Adipocyte (in vitro differentiated cells): ENCODE measurements at places on chromosomes 3 and 15.

DNA sequence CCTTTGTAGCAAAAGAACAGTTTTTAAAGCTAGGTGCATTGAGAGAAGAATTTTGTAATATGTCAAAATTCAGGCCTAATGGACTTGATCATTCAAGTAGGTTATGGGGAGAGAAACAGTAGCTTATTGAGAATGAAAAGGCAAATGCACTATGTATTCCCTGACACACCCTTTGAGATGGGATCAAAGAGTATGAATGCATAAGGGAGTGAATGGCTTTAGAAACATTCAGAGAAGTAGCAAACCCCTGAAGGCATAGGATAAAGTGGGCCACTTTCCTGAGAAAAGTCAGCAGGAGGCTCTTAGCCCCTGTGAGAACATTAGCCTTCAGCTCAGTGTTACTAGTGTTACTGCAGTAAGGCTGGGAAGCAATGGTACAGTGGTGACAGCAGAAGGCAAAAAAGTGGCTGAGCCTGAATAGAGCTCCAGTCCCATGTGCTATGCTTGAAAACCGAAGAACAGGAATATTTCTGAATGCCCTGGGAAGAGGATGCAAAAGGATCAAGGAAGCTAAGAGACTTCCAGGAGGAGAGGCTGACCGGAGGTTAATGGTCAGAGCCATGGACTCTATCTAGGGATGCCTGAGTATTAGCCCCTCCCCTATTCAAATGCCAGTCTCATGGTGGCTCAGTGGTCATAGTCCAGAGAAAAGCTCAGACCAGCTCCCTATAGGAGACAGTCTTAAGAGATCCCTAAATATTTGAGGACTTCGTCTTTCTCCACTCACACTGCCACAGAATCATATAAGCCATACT is 218.2 kb upstream of the SGO1 start:
- no peak for DNase-seq

DNA sequence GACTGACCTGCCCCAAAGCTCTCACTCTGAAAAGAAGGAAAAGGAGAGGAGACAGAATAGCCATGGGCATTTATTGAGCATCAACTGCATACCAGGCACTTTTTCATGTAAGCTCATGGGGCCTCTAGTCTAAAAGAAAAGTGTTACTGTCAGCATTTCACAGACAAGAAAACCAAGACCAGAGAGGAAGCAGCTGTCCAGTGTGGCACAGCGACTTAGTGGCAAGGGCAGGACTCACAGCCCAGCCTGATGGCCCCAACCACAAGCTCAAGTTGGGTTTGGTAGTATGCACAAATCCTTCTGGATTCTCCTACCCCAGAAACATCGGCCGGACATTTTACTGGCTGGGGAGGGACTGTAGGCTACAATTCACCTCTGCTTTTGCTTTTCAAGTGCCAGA is 5.8 kb downstream of the EFCC1 start:
- no peak for DNase-seq

GRCh38 chr3:44208568-44208967 is 33.1 kb upstream of the TOPAZ1 start:
- no peak for DNase-seq

GRCh38 chr15:51447855-51448621 is 106.6 kb downstream of the GLDN start:
- no peak for DNase-seq

DNA sequence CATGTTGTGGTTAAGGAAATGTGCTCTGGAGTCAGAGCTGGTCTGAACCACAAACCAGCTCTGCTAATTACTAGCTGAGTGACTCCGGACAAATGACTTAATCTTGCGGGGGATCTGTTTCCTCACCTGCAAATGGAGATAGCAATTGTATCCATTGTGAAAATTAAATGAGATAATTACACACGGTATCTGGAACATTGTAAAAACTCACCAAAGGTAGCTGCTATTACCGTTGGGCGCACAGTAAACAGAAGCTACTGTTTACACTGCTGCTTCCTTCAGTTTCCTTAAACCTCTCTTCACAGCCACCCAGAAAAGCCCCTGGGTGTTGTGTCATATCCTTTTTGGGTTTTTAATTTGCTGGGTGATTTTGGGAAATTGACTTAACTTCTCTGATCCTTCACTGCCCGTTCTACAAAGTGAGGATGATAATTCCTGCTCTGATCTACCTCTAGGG is 107.8 kb downstream of the MEGF11 start:
- DNase-seq, result no peak

- DNase-seq, result no peak
Measured at GRCh38 chr3:359672-360071, 163.1 kb downstream of the CHL1 start.

DNA sequence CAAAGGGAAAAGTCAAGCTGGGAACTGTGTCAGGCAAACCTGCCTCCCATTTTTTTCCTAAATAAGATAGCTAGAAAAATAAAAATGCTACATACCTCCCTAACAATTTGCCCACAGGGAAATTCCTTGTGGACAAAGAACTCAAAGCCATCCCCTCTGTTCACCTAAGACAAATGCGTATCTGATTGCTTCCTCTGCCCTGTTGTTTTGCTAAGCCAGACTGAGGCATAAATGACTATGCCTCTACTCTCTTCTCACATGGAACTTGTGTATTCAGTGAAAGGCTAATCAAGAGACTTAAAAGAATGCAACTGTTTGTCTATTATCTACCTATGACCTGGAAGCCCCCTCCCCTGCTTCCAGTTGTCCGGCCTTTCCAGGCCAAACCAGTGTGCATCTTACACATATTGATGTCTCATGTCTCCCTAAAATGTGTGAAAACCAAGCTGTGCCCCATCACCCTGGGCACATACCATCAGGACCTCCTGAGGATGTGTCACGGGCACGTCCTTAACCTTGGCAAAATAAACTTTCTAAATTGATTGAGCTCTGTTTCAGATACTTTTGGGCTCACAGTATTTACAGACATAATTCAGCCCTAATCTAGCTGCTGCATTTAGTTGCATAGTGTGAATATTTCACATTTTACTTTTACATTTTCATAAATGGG is 15.8 kb downstream of the CHD2 start:
- DNase-seq, result no peak

DNA sequence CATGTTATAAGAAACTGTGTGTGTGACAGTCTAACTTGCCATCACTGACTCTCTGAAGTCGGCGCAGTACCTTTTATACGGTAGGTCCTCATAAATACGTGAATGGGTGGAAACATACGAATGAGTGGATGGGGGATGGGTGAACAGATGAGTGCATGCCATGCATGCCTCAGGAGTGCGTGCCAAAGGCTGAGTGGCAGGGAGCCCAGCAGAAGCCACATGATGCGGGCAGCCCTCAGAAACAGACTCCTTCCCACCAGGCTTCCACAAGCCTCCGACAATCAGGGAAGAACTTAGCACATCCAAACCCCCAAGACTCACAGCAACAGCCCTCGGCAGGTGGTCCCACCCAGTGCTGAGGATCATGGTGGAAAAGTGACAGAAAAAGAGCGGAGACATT is 16.7 kb downstream of the HCN4 start:
- DNase-seq, result no peak

- DNase-seq, result no peak
Measured at GRCh38 chr3:156764751-156765150, 61.4 kb upstream of the LEKR1 start.

DNA sequence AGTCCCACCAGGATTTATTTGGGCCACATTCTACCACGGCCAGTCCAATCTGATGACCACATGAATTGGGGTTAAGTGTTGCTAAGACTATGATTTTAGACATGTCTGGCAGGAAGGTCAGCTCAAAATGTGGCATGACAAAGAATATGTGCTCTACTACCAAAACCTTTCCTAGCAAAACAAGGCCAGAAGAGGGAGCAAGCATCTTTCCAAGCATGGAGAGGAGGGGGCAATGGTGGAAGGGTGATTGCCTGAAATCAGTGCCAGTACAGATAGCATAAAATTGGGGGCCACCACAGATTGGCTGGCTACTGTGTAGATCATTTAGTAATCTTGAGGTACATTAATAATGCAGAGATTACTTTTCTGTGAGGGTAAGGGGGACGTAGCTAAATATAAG is 43.2 kb downstream of the TMEM39A start:
- no peak for DNase-seq

DNA sequence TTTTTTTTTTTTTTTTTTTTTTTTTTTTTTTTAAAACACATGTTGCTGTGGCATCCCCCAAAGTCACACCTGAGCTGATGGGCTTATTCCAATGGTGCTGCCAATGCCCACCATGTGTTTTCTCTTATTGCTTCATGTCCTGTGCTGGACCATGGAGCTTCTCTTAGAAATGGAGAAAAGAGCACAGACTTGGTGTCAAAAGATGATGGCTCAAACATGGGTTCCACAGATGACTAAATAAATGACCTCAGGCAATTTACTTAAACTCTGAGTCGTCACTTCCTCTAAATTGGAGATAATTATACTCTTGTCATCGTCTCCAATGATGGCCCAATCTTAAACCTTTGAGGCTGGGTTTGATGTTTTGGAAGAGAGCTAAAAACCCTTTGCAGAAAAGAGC is 28.1 kb downstream of the CHST2 start:
- DNase-seq, result no peak

DNA sequence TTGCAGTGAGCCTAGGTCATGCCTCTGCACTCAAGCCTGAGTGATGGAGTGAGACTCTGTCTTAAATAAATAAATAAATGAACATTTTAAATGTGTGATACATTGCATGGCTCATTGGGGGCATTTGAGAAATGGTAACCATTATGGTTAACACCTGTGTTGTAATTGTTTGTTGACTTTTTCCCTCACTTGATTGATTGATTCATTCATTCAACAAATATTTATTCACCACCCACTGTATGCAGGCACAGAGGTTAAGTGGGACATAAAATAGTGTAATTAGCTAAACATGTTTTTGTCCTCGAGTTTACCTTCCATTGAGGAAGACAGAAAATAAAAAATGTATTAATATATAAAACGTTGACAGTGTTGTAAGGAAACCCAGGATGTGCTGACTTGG is 127.1 kb upstream of the ANKRD28 start:
- DNase-seq, result no peak

GRCh38 chr3:187572441-187572840 is 97.8 kb downstream of the SST start:
- DNase-seq, result peak; percentile 9

DNA sequence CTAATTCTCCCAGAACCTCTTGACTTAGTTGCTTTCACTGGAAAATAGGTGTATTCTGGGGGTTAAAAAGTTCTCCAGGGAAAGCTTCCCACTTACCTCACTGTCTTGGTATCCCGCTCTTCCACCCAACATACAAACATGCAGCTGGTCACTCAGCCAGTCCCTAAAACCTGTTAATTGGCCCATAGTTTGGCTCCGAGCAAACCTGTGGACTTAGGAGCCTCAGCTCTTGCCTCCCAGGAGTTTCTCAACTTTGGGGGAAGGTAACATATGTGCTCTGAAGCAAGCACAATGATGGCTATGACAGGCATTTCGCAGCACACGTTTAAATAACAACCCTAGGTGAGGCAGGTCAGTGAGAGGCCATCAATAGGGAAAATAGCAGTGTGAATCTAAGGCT is 25.8 kb upstream of the LRRFIP2 start:
- DNase-seq, result no peak

- no peak for DNase-seq
Measured at GRCh38 chr15:58295637-58296215, 136.1 kb upstream of the LIPC start.

GRCh38 chr15:57611938-57612337 is 20.2 kb downstream of the MYZAP start:
- DNase-seq, result peak; percentile 34

DNA sequence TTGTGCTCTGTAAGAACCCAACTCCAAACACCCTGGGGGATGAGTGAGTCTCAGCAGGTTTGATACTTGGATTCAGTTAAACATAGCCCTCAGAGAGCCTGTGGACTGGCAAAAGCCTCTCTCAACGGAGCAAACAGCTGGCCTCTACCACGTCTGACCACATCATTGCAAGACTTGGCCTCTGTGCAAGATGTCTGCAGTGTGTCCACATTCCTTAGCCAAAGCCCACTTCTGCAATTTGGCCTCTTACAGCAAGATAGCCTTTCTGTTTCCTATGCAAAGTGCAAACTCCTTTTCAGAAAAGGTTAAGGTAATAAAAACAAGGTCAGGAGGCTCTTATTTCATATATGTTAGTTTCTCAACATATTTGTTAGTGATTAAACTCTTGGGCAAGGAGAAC is 27.9 kb downstream of the FBN1 start:
- DNase-seq, result peak; percentile 92

DNA sequence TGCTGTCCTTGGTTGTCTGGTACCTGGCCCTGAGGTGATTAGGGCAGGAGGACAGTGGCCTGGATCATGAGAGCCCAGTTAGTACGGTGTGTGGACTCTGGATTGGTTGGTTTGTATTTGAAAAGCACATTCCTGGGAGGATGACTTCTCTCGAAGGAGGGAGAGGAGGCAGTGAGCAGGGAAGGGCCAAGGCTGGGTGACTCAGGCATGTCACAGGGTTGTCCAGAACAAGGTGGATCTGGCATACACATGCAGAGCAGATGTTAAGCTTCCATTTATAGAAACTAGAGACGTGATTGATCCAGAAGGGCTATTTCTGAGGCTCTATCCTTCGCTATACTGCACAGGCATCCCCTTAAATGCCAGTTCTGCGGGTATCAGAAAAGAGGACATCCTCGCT is 34.4 kb downstream of the FAM240A start:
- DNase-seq, result peak; percentile 35

GRCh38 chr15:97177151-97177577 is 783.3 kb upstream of the ARRDC4 start:
- no peak for DNase-seq

DNA sequence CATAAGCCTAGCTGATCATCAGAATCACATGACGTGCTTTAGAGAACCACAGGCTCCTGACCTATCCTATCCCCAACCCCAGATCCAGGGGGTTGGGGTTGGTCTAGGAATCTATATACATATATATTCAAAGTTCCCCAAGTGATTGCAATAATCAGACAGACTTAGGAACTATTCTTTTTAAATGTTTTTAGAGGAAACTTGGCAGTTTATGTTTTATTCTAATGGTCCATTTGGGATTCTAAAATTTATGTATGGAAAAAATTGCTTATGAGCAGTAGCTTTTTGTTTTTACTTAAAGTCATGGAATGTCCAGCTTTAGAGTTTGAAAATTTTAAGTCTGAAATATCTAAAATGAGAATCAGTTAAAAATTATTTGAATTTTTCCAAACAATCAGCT is 22.1 kb downstream of the MFN1 start:
- no peak for DNase-seq

DNA sequence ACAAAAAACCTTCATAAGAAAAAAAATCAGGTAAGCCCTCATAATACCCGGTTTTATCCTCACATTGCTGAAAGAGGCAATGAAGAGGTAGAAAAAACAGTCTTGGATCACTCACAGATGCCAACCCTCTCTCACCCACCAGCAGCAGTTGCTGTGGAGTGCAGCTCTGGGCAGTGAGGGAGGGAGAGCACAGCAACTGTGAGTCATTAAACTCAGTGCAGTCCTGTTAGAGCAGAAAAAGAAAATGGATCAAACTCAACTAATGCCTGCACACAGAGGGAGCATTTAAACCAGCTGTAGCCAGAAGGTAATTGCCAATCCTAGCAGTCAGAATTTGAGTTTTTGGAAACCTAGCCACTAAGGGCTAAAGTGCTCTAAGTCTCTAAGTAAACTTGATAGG is 1050.6 kb upstream of the ALCAM start:
- DNase-seq, result peak; percentile 54
